ENCODE measurements at places on chromosomes 16 and 17. TPM values are rescaled to one million over a fixed set of nuclear protein-coding genes. Genes with fewer than 3 reads are reported as not detected.

GRCh38 chr17:15657868-15658267 is 26.2 kb downstream of the TRIM16 start:
- no peaks in the 10 kb centered on the region for H3K36me3 ChIP-seq
- no peak overlapping the region for H3K27ac ChIP-seq
- H3K4me3 ChIP-seq = no peak overlapping the region
- peaks cover 8% of the 10 kb centered on the region for H3K4me1 ChIP-seq
- DNase-seq = no peak

- DNase-seq = no peak
- no peaks in the 10 kb centered on the region for H3K27me3 ChIP-seq
- H3K4me1 ChIP-seq = no peaks in the 10 kb centered on the region
- peaks cover 59% of the 10 kb centered on the region for H3K36me3 ChIP-seq
Measured at GRCh38 chr16:22346483-22346882, 27.9 kb downstream of the CDR2 start.

DNA sequence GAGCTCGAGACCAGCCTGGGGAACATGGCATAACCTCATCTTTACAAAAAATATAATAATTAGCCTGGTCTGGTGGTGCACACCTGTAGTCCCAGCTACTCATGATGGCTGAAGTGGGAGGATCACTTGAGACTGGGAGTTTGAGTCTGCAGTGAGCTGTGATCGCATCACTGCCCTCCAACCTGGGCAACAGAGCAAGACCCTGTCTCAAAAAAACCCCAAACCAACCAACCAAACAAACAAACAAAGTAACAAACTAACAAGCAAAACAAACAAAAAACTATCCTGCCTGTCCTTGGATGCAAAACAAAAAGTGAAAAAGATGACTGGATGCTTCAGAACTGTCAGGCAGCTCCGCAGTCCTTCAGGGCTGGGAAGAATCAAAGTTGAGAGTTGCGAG is 5.7 kb upstream of the NGFR start:
- no peak overlapping the region for H3K27ac ChIP-seq
- no peak overlapping the region for H3K4me3 ChIP-seq
- H3K27me3 ChIP-seq = peaks cover 12% of the 10 kb centered on the region
- peaks cover 9% of the 10 kb centered on the region for H3K4me1 ChIP-seq
- no peak for DNase-seq

DNA sequence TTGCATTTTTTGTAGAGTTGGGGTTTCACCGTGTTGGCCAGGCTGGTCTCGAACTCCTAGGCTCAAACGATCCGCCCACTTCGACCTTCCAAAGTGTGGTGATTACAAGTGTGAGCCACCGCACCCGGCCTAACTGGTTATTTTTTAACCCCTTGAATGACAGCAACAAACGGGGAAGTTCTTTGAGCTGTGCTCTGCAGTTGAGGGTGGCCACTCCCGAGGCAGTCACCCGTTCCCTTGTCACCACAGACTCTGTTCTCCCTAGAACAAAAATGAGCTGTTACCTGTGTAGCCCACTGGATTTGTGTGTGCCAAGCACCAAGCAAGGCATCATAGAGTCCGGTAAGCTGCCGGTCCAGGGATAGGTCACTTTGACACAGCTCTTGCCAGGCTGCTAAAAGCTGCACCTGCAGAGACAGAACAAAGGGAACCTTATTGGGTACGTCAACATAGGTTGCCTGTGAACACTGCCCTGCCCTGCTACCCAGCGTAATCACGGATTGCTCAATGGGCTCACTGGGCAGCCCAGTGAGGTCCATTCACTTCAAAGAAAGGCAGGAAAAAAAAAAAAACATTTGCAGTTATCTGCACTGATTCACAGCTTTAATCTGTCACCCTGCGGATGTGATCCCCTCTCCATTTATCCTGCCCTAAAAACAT is 19.6 kb downstream of the COG7 start:
- no peak overlapping the region for H3K27ac ChIP-seq
- DNase-seq = no peak
- no peaks in the 10 kb centered on the region for H3K36me3 ChIP-seq
- peaks cover 28% of the 10 kb centered on the region for H3K4me1 ChIP-seq

- H3K27ac ChIP-seq = no peak overlapping the region
- no peaks in the 10 kb centered on the region for H3K36me3 ChIP-seq
- peaks cover 4% of the 10 kb centered on the region for H3K4me1 ChIP-seq
- peaks cover 62% of the 10 kb centered on the region for H3K27me3 ChIP-seq
- no peak for DNase-seq
Measured at GRCh38 chr17:74362069-74362405, 369 bp upstream of the BTBD17 start.

DNA sequence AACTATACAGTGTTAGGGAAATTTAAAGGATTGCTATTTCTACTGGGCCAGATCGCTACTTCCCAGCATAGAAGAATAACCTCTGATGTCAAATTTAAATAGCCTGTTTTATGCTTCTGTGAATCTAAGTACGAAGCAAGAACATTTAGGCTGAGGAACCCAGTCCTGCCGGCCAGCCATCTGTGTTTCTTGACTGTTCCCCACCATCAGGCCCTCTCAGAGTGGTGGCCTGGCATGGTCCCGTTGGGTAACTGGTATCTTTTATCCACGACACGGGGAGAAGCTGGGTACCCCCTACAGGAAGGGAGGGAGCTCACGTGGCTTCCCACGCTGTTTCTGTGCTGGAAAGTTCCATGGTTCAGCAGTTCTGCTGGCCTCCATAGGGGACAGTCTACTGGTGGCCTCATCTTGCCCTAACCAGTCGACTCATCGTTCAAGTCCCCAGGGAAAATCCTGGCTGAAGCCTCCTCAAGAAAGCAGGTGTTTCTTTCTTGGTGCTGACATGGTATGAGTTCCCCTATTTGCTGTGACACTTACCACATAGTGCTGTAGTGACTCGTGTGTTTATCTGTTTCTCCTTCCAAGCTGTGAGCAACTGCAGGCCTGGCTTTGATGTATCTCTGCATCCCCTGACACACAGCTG is 201.7 kb upstream of the NLRP1 start:
- peaks cover 51% of the 10 kb centered on the region for H3K27me3 ChIP-seq
- no peaks in the 10 kb centered on the region for H3K36me3 ChIP-seq
- H3K27ac ChIP-seq = no peak overlapping the region

- no peak for DNase-seq
- no peak overlapping the region for H3K27ac ChIP-seq
- H3K36me3 ChIP-seq = no peaks in the 10 kb centered on the region
- no peaks in the 10 kb centered on the region for H3K4me1 ChIP-seq
- no peaks in the 10 kb centered on the region for H3K27me3 ChIP-seq
Measured at GRCh38 chr17:13490427-13490826, 111.3 kb downstream of the HS3ST3A1 start.

- DNase-seq = no peak
- no peaks in the 10 kb centered on the region for H3K27me3 ChIP-seq
- H3K4me3 ChIP-seq = no peak overlapping the region
- H3K36me3 ChIP-seq = no peaks in the 10 kb centered on the region
- no peaks in the 10 kb centered on the region for H3K4me1 ChIP-seq
Measured at GRCh38 chr17:81121841-81122733, 43.2 kb upstream of the PVALEF start.

GRCh38 chr16:27699540-27699939 is 149.6 kb downstream of the KATNIP start:
- no peak for DNase-seq
- no peaks in the 10 kb centered on the region for H3K27me3 ChIP-seq
- H3K36me3 ChIP-seq = no peaks in the 10 kb centered on the region
- no peaks in the 10 kb centered on the region for H3K4me1 ChIP-seq

DNA sequence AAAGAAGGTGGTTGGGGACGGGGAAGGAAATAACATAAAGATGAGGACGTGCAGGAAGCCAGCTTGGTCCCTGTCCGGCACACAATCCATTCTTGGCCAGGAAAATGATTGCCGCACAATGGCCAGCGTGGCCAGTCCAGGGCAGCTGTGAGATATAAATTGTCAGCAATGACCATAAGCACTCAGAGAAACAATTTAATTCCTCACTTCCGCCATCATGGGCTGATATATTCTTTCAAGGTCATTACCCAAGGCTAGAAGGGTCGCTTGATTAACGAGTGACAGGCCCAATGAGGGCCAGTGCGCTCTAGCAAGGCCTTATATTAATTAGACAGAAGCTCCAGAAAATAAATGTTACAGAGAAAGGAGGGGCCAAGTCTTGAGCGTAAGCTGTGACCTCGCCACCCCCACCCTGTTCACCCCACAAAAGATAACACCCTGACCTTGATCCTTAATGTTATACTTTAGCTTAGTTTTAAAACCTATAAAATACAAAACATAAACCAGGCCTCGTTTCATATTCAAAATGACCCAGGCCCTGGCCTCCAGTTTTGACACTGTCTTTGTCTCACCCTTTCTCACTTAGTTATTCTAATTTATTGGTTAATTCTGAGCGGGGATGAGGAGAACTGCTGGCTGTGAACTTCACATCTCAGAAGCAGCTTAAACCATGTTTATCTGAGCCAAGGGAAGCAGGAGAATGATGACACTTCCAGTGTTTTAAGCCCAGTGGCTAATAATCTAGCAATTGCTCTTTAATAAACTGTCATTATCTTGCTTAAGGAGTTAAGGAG is 478.3 kb upstream of the ZFHX3 start:
- H3K27ac ChIP-seq = no peak overlapping the region
- no peaks in the 10 kb centered on the region for H3K4me1 ChIP-seq
- no peak for DNase-seq

GRCh38 chr17:35743626-35744328 is 9.3 kb downstream of the GAS2L2 start:
- H3K4me3 ChIP-seq = no peak overlapping the region
- DNase-seq = no peak
- H3K36me3 ChIP-seq = no peaks in the 10 kb centered on the region
- no peak overlapping the region for H3K27ac ChIP-seq
- H3K27me3 ChIP-seq = peaks cover 56% of the 10 kb centered on the region
- peaks cover 9% of the 10 kb centered on the region for H3K4me1 ChIP-seq

DNA sequence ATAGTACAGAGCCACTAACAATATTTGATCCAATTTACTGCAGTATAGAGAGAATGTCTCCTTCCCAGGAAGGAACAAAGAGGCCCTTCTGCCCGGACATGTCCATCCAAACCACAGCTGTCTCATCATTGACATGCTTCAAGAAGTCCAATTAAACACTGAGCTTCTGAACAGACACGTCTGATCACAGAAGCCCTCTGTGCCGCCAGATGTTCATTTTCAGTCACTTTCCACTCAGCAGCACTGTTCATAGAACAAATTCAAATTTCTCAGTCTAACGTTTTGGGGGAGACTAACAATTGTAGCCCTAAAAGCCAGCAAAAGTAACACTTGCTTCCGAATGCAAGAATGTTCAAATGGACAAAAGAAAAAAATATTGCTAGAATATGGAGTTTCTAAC is 15.3 kb downstream of the ZC3H7A start:
- no peaks in the 10 kb centered on the region for H3K36me3 ChIP-seq
- no peak for DNase-seq
- peak overlapping the region; percentile 82 for H3K27ac ChIP-seq
- H3K4me1 ChIP-seq = peaks cover 37% of the 10 kb centered on the region

- no peak for DNase-seq
- no peaks in the 10 kb centered on the region for H3K4me1 ChIP-seq
- no peak overlapping the region for H3K4me3 ChIP-seq
Measured at GRCh38 chr16:63426275-63426870, 1390.1 kb upstream of the CDH8 start.

DNA sequence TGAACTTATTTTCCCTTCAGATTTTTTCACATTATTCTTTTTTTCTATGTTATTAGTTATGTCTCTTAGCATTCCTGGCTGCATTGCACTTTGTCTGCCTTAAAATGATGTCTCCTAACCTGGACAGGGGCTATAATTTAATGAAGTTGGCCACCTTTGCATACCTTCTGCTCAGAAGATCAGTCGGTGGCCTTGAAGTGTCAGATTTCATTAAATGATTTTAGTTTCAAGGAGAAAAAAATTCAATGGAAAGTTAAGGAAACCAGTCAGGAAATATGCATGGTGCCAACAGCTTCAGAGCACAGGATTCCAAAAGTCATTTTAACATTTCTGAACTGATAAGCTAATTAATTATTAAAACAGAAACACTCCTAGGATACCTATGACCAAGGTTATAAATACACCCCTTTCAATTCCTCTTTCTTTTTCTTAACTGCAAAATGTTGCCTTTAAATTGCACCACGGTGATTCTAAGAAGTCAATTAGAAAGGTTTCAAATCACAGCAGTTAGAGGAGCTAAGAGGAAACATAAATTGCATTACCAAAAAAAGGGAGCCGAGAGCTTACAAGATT is 533.4 kb downstream of the KCNJ2 start:
- no peak overlapping the region for H3K4me3 ChIP-seq
- no peak for DNase-seq
- H3K4me1 ChIP-seq = no peaks in the 10 kb centered on the region
- H3K36me3 ChIP-seq = no peaks in the 10 kb centered on the region

DNA sequence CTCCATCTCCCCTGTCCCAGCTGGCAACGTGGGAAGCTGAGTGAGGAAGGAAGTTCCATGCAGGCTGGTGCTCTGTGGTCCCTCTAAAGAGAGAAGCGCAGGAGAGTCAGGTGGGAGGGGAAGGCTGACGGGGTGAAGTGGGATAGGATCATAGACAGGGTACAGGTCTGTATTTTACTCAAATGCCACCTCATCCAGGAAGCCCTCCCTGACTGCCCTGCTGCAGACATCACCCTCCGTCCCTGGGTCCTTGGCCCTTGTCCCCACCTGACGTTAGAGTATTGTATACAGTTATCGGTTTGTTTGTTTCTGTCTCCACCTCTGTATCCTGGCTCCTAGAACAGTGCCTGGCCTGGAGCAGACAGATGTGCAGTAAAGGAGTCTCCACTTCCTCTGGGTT is 11.7 kb downstream of the CANT1 start:
- no peaks in the 10 kb centered on the region for H3K36me3 ChIP-seq
- no peak overlapping the region for H3K27ac ChIP-seq
- H3K27me3 ChIP-seq = no peaks in the 10 kb centered on the region
- DNase-seq = no peak
- H3K4me1 ChIP-seq = no peaks in the 10 kb centered on the region

DNA sequence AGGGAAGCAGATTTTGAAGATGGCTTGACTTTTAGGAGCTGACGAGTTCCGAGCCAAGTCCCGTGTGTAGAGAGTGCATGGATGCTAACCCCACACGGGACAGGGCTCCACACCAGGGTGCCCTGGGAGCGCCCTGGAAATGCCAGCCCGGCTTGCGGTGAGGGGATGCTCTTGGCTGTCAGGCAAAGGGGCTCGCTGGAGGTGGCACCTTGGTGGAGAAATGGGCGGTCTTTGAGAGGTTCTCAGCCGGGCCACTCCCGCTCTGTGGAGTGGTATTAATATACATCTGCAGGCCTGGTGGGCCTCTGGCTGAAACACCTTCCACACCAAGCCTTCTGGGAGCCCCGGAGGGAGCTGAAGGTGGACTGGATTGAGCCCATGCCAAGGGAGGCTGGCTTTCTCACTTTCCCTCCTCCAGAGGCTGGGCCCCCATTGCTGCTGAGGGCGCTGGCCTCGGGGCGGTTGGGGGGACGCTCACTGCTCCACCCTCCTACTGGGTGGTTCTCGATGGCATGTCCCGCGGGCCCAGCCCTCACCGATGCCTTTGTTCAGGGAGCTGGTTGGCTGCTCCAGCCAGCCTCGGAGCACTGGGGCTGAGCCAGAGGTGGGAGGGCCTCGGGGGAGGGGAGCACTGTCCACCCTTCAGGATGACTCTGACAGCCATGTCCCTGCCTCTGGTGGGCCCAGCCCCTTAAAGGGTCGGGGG is 210.3 kb downstream of the NTN1 start:
- no peak overlapping the region for H3K4me3 ChIP-seq
- H3K4me1 ChIP-seq = no peaks in the 10 kb centered on the region
- no peak overlapping the region for H3K27ac ChIP-seq
- no peak for DNase-seq

The ARHGAP23 gene
- total RNA-seq = 49.1 TPM

The C1QTNF1 gene
- 31.4 TPM for total RNA-seq

The AGRP gene
- 1.5 TPM for total RNA-seq

The C17orf50 gene
- total RNA-seq = not detected

The NACA2 gene
- not detected for total RNA-seq

The TMEM114 gene
- total RNA-seq = not detected

The ITGAD gene
- total RNA-seq = 0.31 TPM

The OXLD1 gene
- 33.8 TPM for total RNA-seq

The P2RX5 gene
- 2.1 TPM for total RNA-seq
